COLO829 (cell line): ENCODE measurements at places on chromosomes 1 and 21.

DNA sequence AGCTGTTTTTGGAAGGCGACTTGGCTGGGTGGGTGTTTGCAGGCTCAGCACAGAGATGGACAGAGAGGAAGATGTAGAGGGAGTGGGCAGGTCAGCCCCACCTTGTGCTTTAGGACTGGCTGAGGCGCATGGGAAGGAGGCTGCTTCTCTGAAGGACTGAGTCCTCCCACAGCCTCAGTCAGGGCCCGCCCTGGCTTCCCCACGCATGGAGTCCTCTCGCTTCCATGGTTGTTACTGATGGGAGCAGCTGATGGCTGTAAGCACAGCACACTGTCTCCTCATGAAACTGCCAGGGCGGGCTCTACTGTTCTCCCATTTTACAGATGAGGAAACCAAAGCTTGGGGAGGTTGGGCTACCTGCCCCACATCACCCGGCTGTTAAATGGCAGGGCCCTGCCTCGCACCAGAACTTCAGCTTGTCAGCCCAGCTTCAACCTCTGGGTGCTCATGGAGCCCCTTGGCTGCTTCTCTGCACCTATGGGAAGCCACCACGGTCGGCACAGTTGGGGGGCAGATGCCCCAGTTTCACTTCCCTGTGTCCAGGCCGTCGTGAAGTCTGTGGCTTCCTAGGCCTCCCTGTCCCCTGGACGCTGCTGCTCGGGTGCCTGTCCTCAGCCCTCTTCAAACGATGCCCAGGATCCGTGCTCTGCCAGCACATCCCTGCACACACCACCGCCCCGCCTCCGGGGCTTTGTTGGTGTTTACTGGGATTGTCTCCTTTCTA is 2.4 kb downstream of the TMEM201 start:
- no peak for DNase-seq

DNA sequence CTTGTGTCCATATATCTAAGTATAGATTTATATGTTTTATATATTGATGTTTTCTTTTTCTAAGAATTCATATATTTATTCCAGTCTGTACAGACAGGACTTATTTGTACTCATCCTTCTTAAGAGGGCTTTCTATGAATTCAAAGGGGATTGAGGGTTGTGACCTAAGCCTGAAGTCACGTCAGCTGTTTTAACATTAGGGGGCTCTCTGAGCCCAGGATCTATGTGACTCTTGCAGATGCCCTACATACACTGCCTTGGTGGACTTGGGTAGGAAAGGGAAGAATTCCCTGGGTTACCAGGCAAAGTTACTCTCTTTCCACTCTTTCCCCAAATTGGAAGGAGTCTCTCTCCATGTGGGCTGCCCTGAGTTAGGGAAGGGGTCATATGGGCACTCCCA is 283.8 kb upstream of the DAB1 start:
- no peak for DNase-seq

GRCh38 chr1:220378571-220379302 is 106.5 kb upstream of the RAB3GAP2 start:
- no peak for DNase-seq

GRCh38 chr1:31570228-31570627 is 6.1 kb upstream of the TINAGL1 start:
- no peak for DNase-seq

GRCh38 chr1:222301652-222302051 is 246.3 kb downstream of the HHIPL2 start:
- no peak for DNase-seq
